Heart left ventricle (tissue), 16 donors: ENCODE measurements at places on chromosomes 11 and 22.

- DNase-seq, result no peak
Observed at GRCh38 chr11:64132191-64132771, 33.6 kb downstream of the MACROD1 start.

GRCh38 chr11:107370390-107370789, 87.2 kb downstream of the CWF19L2 start:
- DNase-seq, result no peak

- no peak for DNase-seq
Observed at GRCh38 chr11:34501500-34501899, 12.1 kb downstream of the ELF5 start.

- no peak for DNase-seq
Observed at GRCh38 chr11:104337273-104337672, 173.3 kb upstream of the PDGFD start.

GRCh38 chr11:132874638-132875037, 657.7 kb downstream of the OPCML start:
- DNase-seq, result no peak

- no peak for DNase-seq
Observed at GRCh38 chr22:42993651-42994275, 21.2 kb downstream of the PACSIN2 start.

DNA sequence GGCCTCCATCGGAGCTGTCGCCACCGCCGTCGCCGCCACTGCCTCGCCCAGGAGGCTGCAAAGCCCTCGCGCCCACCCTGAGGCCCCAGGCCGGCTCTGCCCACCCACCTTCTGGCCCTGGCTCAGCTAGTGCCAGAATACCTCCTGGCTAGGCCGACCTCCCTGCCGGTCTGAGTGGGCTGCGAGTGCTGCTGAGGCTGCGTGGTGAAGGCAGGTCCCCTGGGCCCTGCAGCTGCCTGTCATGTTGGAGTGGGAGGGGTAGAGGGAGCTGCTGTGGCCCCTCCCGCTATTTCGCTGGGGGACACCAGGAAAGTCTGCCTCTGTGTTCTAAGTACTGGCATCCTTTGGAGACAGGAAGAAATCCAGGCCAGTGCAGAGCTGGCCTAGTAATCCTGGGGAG, 34.2 kb downstream of the LRRC10B start:
- DNase-seq, result no peak

DNA sequence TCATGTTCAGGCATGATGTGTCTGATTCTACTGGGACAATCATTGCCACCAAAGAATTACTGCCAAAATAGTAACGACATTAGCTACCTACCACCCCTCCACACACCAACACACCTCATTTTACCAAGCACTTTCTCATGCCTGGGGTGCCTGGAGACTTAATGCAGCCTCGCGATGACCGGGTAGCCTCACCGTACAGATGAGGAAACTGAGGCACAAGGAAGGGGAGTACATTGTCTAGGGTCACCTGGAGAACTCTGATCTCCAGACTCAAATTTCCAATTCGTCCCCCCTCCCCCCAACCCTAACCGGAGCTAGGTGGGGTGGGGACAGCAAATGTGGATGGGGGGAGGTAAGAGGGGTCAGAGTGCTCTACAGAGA, 2.7 kb upstream of the RTN4RL2 start:
- DNase-seq, result no peak

GRCh38 chr11:69958308-69958707, 119.8 kb upstream of the ANO1 start:
- DNase-seq, result no peak

DNA sequence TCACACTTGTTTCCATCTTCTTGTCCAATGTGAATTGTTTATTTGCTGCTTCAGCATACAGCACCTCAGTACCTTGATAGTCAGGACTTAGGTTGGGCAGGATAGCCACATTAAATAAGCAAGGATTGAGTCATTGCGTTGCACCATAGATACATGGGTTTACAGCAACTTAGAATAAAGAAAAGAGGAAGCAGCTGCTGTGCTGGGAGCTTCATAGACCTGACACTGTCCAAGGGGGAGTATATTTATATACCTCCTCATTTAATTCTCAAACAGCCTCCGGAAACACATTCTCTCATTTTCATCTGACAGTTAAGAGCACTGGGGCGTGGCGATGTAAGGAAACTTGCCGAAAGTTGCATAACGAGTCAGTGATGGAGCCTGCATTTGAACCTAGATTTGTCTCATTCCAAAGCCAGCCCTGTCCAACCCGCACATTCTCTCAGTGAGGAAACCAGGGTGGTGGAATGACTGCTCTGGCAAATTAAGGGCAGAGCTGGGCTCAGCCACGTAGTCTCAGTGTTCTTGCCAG, 42.2 kb downstream of the UBASH3B start:
- DNase-seq, result no peak

DNA sequence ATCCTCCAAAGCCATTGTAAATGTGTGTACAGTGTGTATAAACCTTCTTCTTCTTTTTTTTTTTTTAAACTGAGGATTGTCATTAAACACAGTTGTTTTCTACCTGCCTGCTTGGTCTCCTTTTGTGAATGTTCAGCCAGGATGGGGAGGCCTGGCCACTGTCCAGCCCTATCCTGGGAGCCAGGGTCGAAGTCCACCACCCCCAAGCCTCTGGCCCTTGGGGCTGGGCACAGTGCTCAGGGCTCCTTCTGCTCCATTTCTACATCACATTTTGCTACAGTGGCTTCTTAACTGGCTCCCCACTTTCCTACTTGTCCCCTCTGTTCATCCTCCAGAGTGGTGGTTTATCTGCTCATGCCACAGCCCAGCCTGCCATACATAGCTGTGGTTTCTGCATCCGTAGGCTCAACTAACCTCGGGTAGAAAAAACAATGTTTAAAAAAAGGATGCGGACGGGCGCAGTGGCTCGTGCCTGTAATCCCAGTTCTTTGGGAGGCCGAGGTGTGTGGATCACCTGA, 2.5 kb upstream of the SMARCB1 start:
- DNase-seq, result no peak

DNA sequence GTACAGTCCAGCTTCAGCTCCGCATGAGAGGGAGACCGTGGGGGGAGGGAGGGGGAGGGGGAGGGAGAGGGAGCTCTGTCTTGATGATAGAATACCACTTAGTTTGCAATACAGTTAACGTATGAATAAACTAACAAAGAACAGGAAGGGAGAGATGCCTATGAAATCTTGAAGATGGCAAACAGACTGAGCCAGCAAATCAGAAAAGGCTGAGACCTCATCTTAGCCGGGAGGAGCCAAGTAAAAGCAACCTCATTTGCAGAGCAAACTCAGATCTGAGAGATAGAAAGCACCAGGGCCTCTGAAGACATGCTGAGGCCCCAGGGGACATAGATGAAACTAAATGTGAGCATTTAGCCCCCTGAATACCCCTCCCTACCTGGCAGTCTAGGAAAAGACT, 23.0 kb downstream of the APLP2 start:
- no peak for DNase-seq
